Tibial nerve (tissue), 4 donors: ENCODE measurements at places on chromosomes 1 and 21.

DNA sequence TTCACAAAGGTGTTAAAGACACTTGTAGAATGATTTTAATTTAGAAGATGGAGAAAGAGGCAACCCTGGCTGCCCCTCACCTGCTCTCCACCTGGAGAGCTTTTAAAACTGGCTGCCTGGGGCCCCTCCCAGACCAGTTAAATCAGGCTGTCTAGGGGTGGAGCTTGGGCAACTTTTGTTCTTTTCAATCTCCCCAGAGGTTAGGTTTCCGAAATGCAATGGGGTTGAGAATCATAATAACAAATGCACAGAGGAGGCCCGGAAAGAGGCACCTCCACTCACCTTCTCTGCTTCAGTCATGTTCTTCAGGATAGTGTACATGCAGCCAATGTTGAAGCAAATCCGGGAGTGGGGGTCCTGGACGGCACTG, 400 bp downstream of the NCF2 start:
- DNase-seq: no peak

- peak; percentile 52 for DNase-seq
Measured at GRCh38 chr21:15430577-15430976, 299.2 kb upstream of the USP25 start.

DNA sequence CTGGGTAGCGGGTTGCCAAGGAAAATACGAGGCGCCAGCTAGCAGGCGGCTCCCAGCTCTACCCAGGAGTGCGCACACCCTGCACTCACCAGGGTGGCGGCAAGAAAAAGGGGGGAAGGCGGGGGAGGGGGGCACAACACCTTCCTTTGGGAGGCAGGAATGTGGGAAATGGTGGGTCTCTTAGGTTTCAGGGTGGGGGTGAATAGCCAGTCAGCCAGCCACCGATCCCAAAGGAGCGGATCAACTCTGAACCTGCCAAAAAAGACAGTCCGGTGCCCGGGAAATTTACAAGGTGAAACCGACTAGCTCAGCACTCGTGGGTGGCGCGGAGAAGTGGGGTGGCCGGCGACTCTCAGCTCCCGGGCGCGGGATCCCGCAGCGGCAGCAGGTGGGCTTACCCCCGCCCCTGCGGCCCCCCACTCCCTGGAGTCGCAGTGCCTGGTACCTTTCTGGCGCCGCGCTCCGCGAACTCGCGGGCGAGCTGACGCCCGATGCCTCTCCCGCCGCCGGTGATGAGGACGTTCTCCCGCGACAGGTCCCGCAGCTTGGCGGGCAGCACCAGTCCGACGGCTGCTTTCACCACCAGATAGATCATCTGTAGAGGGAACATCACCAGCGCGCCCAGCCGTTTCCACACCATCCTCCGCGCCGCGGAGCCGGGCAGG, 1.2 kb downstream of the DHRS3 start:
- DNase-seq: no peak

DNA sequence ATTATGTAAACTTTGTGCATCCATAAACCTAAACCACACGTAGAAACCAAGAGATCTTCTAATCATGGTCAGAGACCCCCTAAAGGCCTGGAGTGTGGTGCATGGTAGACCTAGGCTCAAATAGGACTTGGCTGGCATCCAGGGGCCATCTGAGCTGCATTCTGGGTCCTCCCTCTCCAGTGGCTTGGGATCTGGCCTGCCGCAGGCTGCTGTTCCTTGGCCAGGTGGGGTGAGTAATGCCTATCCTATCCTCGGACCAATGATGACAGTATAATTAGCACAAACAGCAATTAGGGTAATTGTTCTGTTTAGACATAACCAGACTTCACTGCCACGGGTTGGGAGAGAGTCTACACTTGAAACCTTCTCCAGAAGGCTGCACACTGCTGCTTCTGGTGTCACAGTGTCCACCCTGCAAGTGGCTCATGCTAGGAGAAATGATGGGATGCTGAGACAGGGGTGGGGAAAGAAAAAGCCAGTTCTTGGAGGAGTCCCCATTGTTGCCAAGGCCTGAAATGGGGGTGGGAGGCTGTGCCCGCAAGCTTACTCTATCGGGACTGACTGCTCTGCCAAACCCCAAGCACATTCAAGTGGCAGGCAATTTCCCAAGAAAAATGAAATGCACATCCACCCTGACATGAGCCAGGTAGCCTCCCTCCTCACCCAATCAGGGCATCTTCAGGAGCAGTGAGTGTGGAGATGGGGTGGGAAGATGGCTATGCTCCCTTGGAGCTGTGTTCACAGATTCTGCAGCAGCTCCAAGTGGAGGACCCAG, 12.5 kb upstream of the PKP1 start:
- no peak for DNase-seq

DNA sequence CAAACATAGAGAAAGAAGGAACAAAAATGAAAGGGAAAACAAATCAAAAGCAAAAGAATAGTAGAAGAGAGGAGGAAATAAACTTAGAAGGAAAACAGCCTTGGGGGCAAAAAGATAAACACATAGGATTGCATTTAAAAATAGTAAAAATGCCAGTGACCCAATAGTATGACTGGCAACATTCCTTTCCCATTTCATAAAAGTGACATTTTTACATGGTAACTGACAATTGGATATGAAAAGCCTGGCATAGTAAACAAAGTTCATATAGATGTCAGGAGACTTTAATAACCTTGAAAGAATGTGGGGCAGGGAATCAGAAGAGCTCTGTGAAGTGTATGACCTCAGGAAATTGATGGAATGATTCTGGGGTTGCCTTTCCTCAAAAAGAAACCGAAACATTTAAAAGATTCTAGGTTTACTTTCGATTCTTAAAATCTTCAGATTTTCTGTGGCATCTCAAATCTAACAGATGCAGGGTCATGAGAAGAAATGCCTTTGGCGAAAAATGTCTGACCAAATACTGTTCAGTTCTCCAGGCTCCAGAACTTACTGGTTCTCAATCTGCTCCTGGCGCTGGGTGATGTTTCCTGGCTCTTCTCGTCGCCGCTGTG, 33.7 kb downstream of the SPTA1 start:
- no peak for DNase-seq

DNA sequence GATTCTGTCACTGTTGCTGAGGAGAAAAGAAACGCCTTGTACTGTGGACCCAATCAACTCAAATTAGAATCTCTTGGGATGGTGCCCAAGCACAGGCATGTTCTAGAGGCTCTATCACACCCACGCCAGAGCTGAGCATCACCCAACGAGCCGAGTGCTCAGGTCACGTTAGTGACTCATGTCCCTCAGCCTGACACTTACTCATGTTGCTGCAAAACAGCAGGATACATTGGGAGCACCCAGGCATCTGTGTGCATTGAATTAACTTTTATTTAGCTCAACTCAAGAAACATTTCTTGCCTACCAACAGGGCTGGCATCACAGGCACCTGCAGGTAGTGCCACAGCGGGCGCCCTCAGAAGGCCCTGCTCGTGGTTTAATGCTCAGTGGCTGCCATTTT, 149.8 kb downstream of the ETS2 start:
- no peak for DNase-seq

GRCh38 chr1:225881081-225881958, 860 bp downstream of the TMEM63A start:
- peak; percentile 24 for DNase-seq

- DNase-seq: no peak
Measured at GRCh38 chr1:101697072-101697471, 299.7 kb downstream of the OLFM3 start.

- no peak for DNase-seq
Measured at GRCh38 chr1:41462680-41463004, 21.8 kb downstream of the EDN2 start.

- no peak for DNase-seq
Measured at GRCh38 chr1:41842326-41842725, 76.4 kb downstream of the HIVEP3 start.

DNA sequence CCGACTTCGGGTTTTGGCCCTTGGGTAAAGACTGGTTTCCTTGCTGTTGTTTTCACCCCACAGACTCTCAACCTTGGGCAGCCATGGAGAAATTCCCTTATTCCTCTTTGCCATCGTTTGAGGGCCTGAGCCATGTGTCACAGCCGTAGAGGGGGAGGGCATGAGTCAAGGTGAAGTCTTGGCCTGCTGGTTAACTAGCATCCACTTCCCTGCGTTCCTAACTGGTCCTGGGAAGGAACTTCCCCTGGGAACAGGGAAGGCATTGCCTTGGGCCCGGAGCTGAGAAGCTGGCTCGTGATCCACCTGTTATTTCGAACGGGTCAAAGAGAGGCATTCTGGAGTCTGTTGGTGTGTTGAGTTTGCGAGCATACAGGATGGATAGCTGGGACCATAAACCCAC, 464.9 kb downstream of the CAMTA1 start:
- no peak for DNase-seq
